ENCODE measurements at places on chromosomes 12 and 14.

DNA sequence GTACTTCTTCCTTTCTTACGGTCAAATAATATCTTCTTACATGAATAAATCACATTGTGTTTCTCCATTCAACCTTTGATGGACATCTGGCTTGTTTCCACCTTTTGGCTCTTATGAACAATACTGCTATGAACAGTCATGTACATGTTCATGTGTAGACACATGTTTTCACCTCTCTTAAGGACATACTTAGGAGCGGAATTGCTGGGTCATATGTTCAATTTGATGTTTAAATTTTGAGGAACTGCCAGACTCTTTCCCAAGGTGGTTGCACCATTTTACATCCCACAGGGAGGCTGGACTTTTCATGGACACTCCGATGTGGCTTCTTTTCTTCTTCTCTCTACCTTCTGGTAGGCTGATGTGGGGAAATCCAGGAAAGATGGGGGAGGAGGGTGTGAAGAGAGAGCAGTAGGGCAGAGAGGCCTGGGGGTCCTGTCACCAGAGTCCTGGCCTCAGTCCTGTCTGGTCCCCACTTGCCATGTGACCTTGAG lies 16.8 kb downstream of the LGMN start:
- no peak for DNase-seq

- DNase-seq, result no peak
Observed at GRCh38 chr12:34296143-34297041, 274.1 kb downstream of the ALG10 start.

- no peak for DNase-seq
Observed at GRCh38 chr12:6734506-6735387, 10.9 kb downstream of the COPS7A start.

GRCh38 chr12:51986834-51987233 lies 19.9 kb upstream of the TAMALIN start:
- no peak for DNase-seq

DNA sequence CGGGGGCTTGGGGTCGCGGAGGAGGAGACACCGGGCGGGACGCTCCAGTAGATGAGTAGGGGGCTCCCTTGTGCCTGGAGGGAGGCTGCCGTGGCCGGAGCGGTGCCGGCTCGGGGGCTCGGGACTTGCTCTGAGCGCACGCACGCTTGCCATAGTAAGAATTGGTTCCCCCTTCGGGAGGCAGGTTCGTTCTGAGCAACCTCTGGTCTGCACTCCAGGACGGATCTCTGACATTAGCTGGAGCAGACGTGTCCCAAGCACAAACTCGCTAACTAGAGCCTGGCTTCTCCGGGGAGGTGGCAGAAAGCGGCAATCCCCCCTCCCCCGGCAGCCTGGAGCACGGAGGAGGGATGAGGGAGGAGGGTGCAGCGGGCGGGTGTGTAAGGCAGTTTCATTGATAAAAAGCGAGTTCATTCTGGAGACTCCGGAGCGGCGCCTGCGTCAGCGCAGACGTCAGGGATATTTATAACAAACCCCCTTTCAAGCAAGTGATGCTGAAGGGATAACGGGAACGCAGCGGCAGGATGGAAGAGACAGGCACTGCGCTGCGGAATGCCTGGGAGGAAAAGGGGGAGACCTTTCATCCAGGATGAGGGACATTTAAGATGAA lies 630 bp downstream of the FOS start:
- DNase-seq, result no peak

GRCh38 chr12:54060174-54060974 lies 6.7 kb downstream of the HOXC4 start:
- no peak for DNase-seq

DNA sequence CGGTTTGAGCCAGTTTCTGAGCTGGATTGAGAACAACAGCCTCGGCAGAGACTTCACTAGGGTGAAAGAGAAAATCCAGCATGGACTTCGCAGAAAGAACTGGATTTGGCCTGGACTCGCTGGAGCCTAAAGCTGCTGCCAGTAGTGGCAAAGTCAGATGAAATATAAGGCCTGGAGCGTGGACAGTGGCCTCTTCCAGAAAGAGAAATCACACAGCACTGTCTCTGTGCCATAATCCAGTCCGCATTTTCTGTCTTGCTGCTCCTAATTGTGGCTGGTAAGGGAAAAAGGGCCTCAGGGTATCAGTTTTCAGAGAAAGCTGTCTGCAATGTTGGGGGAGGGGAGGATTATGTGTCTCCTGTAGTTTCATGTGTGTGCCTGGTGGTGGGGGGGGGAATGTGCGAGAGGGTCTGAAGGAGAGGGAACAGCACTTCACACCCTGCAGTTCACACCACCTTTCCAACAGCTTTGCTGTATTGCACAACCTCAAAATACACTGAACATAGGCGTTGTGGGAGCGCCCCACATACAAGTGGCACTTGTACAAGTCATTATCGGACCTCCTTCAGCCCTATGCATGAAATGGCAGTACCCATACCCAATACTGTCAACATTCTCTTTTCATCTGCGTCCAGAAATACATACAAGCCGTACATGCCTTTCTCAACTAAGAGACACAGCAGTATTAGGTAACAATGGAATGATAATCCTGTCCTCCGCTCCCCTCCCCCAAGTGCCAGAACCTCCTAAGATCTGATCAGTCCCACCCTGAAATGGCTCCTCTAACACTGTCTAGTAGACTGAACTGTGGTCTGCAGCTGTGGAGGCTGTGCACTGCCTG lies 107.5 kb upstream of the ATF7IP start:
- DNase-seq, result peak; percentile 99

- DNase-seq, result no peak
Observed at GRCh38 chr14:33943096-33943883, 7.6 kb downstream of the EGLN3 start.

DNA sequence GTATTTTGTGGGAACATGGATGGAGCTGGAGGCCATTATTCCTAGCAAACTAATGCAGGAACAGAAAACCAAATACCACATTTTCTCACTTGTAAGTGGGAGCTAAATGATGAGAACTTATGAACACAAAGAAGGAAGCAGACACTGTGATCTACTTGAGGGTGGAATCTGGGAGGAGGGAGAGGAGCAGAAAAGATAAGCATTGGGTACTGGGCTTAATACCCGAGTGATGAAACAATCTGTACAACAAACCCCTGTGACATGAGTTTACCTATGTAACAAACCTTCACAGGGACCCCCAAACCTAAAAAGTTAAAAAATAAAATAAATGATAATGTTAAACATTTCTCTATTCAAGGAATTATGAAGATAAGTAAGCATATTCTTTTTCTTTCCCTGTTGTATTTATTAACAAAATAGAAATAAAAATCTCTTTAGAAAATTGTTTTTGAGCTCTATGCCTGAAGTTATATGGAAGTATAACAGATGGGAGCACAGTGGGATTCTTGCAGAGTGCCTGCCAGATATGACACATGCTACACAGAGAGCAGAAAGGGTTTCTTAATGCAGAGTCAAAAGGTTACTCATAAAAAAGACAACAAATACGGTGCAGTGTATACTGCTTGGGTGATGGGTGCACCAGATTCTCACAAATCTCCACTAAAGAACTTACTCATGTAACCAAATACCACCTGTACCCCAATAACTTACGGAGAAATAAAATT lies 52.0 kb upstream of the SYNE2 start:
- DNase-seq, result no peak

DNA sequence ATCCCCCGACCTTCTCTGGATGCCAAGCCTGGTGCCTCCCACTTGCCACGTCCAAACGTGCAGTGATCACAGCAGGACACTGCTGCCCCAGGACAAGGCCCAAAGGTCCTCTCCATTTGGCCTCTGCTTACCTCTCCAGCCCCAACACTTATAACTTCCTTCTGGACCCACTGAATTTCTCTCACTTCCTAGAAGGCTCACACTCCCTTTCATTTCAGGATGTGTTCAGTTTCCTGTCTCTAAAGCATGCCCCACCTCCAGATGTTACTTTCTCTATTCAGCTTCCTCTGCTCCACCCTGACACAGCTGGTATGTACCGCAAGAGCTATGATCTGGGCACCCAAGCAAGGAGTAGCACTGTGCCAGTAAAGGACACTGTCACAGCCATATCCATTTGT lies 33.0 kb downstream of the CDKL1 start:
- DNase-seq, result no peak
